Stimulated activated CD8-positive, alpha-beta memory T cell treated with anti-CD3 and anti-CD28 coated beads, Interleukin-7, amount 100 ng/mL, for 4 hours (primary cell): ENCODE measurements at places on chromosomes 2 and 18.

DNA sequence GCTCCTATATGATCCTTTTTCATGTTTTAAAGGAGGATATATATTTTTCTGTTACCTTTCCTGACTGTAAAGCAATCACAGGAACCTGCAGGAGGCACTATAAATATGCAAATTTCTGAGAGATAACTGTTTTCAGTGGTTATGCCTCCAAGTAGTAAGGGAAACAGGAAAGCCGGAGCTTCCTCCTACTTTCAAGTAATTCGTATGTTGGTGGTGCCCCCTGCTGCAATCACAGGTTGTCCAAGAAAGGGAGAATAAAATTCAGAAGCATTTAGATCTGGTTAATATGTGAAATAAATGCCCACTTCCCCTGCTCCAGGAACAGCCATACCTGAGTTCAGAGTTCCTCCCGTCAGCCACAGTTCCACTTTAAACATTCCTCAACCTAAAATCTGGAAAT, 12.0 kb upstream of the BCL11A start:
- DNase-seq: no peak

DNA sequence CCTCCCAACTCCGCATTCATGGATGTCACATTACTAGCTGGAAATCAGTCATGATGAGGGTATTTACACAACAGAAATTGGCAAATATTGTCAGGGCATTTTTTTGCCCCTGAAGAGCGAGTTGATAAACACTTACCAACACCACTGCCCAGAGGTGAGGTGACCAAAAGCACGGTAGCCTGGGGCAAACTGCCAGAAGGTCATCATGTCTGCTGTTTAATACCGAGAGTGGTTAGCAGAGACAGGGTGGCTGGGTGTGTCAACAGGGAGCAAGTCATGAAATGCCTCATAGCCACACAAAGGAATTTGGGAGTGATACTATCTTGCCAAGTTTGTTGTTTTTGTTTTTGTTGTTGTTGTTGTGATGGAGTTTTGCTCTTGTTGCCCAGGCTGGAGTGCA, 37.0 kb upstream of the EPC2 start:
- no peak for DNase-seq

DNA sequence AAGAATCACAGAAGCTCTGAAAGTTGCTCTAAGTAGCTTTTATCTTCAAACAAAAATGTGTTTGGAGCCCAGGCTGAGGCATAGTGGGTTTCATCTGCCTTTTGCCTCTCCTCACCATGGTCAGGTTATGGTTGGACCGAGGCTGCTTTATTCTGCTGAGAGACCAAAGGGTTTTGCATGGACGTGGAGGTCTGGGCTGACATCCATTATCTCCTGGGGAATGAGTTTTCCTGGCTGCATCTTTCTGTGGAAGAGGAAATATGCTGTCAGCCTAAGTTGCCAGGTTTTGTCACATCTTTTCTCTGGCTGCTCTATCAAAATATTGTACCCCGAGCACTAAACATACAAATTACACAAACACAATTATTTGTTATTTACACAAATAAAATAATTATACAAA, 223.2 kb downstream of the LDLRAD4 start:
- no peak for DNase-seq

DNA sequence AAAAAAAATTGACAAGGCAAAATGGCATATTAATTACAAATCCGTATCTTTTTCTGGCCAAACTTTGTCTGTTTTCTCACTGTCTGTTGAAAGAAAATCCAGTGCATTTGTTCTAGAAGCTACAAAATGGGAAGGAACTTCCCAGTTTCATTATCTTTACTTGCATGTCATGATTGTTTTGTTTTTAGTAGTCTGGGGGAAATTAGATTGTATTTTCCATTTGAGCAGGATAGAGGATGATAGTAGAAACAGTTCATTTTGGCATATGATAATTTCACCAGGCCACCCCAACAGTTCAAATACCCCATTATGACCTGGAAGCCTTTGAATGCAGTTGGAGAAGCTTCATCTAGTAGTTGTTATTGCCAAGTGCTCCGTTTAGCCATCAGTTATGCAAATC, 77.5 kb upstream of the RANBP2 start:
- DNase-seq: no peak

GRCh38 chr2:101812226-101812625, 114.7 kb downstream of the MAP4K4 start:
- no peak for DNase-seq

DNA sequence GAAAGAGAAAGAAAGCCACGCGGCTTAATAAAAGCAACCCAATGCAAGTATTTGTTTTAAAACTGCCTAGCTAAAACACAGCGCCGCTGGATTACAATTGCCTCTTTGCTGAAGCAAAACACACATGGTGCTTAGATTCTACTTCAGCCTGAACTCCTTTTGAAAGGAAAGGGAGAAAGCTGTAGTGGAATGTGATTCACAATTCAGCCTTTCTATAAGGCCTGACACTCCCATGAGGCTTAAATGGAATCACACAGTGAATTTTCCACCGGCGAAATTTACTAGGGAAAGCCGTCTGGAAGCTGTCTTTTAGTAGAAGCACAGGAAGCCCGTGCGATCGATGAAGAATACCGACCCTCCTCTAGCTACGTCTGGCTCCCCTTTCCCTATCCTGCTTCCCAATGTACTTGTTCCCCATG, 348.0 kb downstream of the DLGAP1 start:
- no peak for DNase-seq

GRCh38 chr2:156956161-156956560, 301.3 kb upstream of the GALNT5 start:
- no peak for DNase-seq

DNA sequence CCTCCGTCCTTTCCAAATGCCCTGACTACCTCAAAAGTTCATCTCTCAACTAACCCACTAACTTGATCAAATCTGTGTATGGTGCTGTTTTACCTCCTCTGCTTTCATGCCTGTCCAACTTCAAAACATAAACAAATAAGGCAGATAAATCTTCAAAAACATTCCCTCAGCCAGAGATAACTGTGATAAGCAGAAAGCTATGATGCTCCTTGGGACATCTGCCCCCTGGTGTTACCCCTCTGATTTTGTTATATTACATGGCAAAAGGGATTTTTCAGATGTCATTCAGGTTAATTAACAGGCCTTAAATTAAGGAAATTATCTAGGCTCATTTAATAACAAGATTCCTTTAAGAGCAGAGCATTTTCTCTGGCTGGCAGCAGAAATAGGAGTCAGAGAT, 810.8 kb upstream of the CHAC2 start:
- DNase-seq: no peak

DNA sequence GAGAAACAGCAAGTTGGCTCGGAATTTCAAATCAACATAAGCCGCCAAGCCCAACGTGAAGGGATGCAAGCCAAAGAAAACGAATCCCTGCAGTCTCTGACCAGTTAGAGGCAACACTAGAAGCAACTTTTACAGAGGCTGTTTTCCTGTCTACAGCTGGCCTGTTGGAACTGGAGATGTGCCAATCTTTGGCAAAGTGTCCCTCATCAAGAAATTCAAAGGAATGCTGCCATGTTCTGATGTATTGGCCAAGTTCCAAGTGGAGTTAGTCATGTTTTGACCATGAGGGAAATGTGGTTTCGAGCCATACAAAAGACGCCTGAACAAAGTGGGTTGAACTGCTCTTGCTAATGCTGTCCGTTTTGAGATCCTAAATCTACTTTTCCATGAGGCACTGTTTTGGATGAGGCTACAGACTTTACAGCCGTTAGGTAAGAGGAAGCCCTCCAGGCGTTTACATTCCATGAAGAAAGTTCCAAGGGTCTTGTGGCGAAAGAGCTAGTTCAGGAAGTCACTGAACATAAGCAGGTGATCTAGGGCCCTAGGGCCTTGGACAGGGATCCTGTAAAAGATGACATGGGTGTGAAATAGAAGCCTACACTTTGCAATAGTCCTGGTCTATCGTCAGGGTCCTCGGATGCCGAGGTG, 140.7 kb upstream of the PXDN start:
- no peak for DNase-seq

DNA sequence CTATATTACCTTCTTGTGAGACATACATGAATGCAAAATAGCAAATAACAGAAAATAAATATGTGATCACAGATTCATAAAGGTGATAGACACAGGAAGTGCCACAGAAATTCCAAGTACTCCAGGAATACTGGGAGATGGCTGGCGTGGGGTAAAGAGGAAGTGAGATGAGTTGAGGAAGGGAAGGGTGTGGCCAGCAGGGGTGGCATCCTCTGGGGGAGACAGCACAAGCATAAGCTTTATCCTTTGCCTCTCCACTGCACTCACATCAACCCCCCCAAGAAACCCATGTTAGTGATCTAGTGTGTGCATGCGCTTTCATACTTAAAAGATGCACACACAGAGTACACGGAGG, 94.8 kb upstream of the B3GNT7 start:
- no peak for DNase-seq

- DNase-seq: no peak
These were observed 4.7 kb upstream of the KCNE4 start for GRCh38 chr2:223047260-223047761.

DNA sequence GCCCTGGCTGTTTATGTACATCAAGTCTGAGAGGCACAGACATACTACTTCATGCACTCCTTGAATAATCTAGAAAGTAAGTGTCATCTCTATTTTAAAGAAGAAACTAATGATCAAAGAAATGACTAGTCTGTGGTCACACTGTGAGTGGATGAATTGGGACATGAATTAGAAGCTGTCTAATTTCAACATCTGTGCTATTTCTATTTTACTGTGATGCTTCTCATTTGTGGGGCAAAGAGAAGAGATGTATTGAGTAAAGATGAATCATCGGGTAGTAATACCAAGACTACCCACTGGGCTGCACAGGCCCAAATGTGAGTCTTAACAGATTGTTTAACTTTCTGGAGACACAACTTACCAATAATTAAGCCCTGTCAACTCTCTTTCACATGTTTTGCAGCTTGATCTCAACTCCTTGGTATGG, 42.4 kb upstream of the MTIF2 start:
- no peak for DNase-seq

- no peak for DNase-seq
These were observed 24.2 kb upstream of the KLF11 start for GRCh38 chr2:10019174-10019573.

DNA sequence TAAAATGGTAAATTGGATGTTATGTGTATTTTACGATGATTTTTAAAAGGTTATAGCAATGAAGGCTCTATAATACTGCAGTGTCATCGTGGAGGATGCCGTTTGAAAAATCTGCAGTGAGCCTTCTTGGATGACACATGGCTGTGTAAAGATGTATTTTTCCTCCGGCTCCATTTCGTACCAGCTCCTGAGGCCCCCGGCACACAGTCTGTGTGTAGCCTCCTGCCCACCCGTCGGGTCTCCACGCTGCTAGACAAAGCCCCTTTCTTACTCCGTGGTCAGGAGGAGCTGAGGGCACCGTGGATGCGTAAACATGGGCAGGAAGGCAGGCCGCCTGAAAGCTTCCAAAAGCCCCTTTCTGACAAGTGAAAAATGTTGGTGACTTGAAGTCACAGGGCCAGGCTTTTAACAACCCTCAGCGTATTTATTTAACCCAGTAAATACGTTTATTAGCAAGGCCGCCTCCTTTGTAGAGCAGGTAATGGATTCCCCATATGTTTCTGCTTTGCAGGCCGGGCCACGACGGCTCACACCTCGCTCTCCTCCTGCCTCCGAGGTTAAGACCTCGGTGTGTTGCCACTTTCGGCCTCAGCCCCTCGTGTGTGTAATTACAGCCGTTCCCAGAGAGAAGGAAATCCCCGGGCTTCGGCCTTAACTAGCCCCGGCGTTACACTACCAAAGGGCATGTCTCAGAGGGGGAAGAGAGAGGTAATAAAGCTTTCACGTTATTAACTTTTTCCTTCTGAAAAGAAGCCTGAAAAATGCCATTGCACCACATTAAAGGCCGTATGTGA, 72.8 kb downstream of the DDX1 start:
- no peak for DNase-seq

DNA sequence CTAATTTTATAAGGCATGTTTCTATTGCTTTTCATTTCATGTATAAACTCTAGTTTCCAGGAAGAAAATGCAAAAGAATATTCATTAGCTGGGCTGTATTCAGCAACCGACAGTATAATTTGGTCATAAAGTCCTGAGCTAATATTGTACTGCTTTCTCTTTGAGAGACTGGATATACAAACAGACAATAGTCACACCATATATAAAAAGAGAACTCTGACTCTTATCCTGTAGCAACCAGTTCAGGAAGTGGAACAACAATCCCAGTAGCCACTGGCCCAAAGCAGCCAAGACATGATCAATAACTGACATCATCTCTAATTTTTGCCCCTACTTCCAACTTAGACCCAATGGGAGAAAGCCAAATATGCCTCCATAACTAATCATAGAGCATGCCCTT, 160.8 kb downstream of the FSIP2 start:
- DNase-seq: no peak
